ENCODE measurements at places on chromosomes 11 and 22.
A peak's percentile ranks its signal among the peaks of the same experiment; 100 is the strongest.

DNA sequence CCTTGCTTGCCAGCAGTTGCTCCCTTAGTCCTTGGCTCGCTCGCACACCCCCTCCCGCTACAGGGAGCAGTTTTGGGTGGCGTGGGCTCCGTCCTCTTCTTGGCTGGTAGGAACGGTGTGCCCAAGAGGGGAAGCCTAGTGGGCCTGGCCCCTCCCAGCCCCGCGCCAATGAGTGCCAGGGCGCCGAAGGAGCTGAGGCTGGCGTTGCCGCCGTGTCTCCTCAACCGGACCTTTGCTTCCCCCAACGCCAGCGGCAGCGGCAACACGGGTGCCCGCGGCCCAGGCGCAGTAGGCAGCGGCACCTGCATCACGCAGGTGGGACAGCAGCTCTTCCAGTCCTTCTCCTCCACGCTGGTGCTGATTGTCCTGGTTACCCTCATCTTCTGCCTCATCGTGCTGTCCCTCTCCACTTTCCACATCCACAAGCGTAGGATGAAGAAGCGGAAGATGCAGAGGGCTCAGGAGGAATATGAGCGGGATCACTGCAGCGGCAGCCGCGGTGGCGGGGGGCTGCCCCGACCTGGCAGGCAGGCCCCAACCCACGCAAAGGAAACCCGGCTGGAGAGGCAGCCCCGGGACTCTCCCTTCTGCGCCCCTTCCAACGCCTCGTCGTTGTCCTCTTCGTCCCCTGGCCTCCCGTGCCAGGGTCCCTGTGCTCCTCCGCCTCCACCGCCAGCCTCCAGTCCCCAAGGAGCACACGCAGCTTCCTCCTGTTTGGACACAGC, 1.6 kb downstream of the C11orf87 start:
- no peak for DNase-seq

- DNase-seq, result no peak
These were observed 511.3 kb downstream of the MIAT start for GRCh38 chr22:27168681-27169080.

GRCh38 chr22:36463783-36464184, 17.7 kb downstream of the TXN2 start:
- DNase-seq, result no peak

DNA sequence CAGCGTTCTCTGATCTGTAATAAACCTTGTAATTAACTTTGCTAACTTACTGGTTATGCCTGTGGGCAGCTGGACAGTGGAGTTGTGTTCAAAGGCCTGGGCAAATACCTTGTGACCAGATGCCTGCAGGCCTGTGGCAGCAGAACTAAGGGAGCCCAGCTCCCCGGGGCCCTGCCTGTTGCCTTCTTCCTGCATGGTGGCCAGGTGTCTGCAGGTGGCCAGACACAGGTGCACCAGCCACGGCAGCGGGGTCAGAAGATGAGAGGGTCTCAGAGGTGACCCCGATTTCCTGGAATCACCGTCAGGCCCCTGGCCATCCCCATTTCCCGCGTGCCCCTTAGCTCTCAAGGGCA, 127.2 kb downstream of the OSBP2 start:
- no peak for DNase-seq

GRCh38 chr22:49760280-49760629, 67.4 kb downstream of the BRD1 start:
- no peak for DNase-seq

DNA sequence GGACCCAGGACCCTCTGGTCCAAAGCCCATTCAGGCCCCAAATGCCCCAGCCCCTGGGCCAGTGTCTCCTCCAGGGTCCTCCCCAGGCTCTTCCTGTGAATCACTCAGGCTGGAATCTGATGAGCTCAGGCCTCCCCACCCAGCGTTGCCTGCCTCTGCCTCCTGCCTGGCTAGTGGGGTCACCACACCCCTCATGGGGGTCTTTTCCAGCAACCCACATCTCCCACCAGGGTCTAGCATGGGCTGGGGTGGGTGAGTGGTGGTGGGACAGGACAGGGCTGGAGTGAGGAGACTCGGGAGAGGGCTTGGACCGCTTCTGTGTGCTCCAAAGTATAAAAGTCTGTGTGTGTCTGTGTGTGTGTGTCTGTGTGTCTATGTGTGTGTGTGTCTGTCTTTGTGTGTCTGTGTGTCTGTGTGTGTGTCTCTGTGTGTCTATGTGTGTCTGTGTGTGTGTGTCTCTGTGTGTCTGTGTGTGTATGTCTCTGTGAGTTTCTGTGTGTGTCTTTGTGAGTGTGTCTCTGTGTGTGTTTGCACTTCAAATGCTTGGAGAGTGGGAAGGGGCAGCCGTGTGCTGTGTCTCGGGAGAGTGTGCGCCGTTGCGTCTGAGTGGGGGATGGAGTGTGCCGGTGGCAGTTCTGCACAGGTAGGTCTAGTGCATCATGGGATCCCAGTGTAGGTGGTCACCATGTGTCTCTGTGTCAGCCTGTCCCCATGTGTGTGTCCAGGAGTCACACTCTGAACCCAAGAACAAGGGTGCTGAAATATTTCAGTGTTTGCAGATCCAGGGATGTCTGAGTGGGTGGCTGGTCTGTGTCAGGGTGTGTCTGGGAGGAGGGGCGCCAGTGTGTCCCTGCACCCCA, 8.8 kb downstream of the RIN1 start:
- no peak for DNase-seq

DNA sequence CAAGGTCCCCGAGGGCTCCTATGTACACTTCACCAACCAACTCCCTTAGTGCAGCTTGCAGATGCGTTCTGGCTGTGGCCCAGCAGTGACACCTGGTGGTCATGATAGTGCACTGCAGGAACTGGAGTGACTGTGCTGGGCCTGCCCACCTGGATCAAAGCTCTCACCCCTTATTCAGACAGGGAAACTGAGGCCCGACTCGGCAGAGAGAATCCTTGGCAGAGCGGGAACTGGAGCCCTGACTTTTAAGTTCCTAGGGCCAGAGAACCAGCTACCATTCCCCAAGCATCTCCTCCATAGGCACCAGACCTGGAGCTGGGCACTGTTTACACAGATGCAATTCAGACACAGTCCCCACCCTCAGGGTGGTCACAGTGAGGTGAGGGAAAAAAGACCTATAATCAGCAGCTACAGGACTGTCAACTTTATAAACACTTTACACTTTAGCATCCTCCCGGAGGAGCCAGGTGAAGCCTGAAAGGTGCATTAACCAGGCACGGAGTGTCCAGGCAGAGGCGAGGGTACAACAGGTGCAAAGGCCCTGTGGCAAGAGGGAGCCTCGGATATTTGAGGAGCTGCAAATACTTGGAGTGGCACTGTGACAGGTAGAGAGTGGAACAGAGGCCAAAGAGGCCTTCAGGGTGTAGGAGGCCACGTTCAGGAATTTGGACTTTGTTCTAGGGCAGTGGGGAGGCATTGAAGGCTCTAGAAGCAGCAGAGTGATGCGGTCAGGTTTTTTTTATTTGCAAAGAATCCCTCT, 22.0 kb downstream of the RHBDD3 start:
- peak; percentile 57 for DNase-seq

DNA sequence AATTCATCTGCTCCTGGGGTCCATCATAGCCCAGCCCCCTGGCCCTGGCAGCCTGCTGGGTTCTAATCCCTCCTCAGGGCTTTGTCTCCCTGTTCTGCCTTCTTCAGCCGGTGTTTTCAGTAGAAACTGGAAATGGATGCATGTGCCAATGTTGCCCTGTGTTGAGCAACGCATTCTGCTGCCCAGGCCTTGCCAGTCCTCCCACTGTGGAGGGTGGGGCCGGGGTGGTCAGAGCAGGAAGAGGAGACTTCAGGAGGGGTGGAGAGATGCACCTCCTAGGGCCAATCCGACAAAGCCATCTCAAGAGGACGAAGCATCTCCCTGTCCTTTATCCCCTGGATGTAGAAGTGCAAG, 27.6 kb upstream of the ZBTB16 start:
- DNase-seq, result no peak
